ENCODE measurements at places on chromosomes 3 and 15.

DNA sequence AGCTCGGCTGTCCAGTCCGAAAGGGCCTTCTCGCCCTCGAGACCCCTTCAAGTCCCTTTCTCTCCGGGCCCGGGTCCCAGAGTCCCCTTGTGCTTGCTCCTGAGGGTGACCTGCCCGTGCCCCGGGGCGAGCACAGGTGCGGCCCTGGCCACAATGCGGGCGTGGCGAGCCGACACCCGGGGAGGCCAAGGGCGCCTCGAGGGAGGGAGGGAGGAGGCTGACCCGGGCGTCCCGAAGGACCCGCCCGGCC is 810 bp upstream of the MEF2A start:
- no peak for DNase-seq

DNA sequence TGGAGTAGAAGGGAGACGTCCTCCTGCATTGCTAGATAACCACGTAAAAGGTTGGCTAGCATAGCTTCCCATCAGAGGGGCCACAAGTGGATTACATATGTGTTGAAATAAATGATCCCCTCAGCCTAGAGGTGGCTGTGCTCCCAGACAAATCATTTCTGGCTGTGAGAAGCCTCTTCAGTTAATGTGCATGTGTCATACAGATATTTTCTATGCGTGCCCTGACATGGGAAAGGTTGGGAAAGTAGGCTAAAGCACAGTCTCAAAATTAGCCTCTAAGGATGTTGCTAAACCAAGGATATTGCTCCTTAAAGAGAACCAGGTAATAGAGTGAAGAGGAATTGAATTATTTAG is 17.8 kb downstream of the USP3 start:
- DNase-seq = no peak

GRCh38 chr3:167066977-167067786 is 312.9 kb downstream of the ZBBX start:
- DNase-seq = no peak

DNA sequence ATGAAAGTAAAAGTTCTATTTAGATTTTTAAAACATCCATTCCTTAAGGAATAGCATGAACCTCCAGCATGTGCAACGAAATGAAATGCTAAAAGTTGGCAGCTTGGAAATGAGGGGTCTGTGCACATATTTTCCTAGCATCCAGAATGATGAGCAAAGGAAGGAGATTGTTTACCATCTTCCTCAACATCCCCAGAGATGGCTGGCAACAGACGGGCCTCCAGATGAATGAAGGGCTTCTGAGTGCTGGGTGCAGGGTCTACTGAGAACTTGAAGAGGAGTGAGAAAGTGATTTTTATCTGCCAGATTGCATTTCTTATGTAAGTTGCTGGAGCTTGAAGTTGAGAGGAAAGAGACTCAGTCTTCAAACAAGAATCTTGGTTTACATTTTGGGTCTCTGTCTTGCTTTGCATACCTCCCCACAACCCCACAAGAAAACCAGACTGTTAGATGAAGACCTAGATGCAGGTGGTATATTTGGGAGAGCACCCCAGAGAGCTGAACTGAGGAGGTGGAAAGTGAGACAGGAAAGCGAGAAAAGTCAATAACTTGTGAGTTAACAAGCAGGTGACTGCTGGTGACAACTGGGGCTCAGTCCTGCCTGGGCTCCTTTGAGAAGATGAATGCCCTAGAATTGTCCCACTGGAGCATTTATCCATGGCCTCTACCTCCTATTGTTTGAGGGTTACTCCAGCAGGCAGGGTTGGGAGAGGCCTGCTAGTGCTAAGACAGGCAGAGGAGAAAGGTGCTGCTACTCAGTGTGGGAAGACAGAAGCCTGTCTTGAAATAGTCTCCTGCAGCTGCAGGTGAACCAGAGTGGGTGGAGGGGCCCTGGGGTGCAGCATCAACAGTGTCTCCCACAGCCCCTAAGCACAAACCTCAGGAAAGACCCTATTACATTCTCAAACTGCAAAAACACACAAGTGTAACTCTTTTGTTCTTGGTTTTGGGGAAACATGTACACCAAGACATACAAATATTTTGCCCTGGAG is 10.5 kb upstream of the CCK start:
- no peak for DNase-seq

GRCh38 chr3:153679714-153680113 is 441.5 kb upstream of the ARHGEF26 start:
- no peak for DNase-seq

DNA sequence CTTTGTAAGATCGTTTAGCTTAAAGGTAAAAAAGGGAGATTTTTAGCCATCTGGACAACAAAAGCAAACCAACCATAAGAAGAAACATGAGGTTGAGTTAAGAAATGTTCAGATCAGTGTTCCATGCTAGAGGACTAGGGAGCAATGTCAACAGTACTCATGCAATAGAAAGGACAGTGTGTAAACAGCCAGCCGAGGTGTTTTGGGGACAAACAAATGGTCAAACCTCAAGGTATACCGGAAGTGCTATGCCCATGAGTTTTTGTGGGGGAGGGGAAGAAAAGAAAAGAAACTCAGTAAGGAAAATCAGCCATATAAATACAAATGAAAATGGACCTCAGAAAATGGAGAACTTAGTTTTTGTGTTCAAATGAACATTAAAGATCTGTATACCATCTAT is 289.5 kb upstream of the GRM7 start:
- no peak for DNase-seq

DNA sequence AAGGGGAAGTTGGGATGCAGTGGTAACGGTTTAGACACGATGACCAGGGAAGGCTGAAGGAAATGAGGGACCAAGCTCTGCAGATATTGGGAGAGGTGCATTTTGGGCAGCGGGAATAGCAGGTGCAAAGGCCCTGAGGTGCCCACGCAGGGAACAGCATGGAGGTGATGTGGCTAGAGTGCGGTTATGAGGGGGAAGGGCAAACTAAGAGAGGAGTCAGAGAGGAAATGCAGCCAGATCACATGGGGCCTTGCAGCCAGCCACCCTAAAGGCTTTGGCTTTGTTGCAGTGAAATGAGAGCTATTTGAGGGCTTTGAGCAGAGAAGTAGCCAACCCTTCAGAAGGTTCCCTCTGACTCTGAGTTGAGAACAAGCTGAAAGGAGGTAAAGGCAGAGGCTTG is 2.6 kb downstream of the SPATA12 start:
- DNase-seq = no peak

- DNase-seq = no peak
Measured at GRCh38 chr3:41196499-41197410, 2.5 kb upstream of the CTNNB1 start.

DNA sequence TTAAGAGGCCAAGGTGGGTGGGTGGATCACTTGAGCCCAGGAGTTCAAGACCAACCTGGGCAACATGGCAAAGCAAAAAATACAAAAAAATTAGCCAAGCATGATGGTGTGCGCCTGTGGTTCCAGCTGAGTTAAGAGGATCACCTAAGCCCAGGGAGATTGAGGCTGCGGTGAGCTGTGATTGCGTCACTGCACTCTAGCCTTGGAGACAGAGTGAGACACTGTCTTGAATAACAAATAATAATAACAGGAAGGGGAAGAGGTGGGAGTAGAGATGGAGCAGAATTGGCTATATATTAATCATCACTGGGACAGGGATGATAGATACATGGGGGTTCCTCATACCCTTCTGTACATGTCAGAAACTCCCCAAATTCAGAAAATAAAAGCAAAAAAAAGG is 23.8 kb upstream of the NMB start:
- peak; percentile 53 for DNase-seq

- DNase-seq = no peak
Measured at GRCh38 chr15:67161412-67161811, 93.0 kb downstream of the AAGAB start.

GRCh38 chr3:147388700-147389580 is 17.4 kb downstream of the ZIC4 start:
- no peak for DNase-seq

- DNase-seq = no peak
Measured at GRCh38 chr3:69855436-69856162, 116.3 kb downstream of the MITF start.

DNA sequence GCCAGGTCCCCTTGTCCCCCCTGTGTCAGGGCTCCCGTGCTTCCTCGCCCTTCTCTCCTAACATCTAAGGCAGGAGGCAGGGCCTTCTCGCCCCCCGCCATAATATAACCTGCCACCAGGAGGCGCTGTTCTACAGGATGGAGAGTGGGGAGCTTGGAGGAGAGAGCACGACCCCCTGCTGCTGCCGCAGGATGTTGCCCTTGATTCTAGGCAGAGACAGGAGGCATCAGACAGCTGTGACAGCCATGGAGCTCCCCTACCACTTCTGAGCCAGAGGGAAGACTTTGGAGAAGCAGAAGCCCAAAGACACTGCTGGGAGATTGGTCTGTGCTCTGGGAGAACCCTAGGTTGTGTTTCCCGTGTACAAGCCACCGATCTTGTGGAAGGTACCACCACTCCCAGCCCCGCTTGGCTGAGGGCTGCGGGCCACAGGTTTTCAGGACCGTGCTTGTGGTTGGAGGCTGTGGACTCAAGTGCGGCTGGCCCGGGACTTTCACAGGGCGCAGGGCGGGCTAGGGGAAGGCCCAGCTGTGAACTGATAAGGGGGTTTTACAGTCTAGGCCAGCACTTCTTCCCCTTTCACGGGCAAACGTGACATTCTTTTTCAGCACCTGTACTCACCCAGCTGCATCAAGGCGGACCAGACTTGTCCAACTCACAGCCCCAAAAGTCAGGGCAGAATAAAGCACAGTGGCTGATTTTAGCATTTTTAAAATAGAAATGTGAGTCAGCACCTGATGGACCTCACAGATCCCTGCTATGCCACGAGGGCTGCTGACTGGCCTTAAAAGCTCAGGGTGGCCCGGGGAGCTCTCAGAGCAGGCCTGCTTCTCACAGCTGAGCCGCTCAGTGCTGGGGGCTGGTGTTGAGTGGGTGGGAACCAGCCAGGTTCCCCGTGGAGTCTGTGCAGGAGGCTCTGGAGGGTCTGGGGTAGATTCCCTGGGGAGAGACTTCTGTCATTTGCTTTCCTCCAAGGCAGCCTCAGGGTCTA is 2.6 kb upstream of the TIGIT start:
- peak; percentile 91 for DNase-seq

GRCh38 chr15:33500432-33501195 is 189.8 kb downstream of the RYR3 start:
- DNase-seq = no peak

- no peak for DNase-seq
Measured at GRCh38 chr3:99760629-99761028, 57.0 kb upstream of the CMSS1 start.

GRCh38 chr15:56968821-56969220 is 50.4 kb downstream of the TCF12 start:
- no peak for DNase-seq

DNA sequence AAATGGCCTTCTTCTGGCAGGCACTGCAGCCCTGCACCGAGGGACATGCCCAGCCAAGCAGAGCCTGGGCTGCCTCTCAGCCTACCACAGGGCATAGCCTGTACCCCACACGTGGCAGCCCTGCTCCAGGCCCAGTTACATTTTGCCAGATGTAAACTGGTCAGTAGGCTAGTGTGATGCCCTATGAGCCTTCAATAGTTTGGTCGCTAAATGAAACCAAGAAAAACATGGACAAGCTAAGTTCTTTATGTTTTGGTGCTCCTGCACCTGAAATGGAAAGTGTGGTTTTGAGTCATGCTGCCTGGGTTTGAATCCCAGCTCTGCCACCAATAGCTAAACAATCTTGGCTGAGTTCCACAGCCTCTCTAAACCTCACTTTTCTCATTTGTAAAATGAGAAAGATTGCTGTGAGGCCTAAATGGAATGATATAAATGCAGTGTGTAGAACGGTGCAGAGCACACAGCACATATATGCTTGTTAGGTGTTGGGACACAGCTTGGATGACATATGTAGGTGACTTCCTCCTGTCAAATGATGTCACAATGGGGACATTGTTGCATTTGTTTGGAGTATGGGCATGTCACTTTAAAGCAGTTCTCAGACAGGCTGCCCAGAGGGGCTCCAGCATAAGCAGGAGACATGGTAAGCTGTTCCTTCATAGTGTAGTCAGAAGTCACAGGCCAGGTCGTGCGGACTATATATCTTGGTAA is 57.4 kb downstream of the ZBTB38 start:
- no peak for DNase-seq

- DNase-seq = no peak
Measured at GRCh38 chr15:66841953-66842681, 140.1 kb downstream of the SMAD6 start.

GRCh38 chr3:135706758-135707375 is 258.7 kb upstream of the PPP2R3A start:
- DNase-seq = no peak

GRCh38 chr3:73516631-73517030 is 108.1 kb downstream of the PDZRN3 start:
- no peak for DNase-seq

- DNase-seq = no peak
Measured at GRCh38 chr3:35602395-35602936, 36.9 kb upstream of the ARPP21 start.

DNA sequence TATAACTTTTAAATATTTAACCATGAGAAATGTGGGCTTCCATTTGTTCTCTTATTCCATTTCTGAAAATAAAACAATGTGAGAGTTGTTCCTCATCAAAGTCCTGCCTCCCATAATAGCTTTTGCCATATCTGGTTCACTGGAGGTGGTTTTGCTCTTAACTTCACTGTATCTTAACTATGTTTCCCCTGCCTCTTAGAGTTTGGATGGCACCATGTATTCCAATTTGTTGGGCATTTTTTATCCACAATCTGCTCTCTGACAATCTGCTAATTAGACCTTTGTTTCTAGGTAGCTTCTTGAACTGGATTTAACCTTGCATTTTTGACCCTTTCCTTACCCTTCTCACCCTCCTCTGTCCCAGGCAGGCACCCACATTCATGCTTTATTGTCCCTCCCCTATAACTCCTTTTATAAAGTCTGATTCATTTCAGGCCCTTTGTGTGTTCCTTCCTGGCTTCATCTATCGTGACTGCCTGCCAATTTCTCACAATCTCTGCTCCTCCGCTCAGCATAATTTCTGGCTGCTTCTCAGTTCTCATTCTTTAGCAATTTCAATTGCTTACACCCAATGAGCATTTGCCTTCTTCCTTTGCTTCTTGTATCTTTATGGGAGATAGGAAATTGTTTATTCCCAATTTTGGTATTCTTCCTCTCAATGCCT is 144.2 kb upstream of the ARHGEF26 start:
- DNase-seq = no peak

DNA sequence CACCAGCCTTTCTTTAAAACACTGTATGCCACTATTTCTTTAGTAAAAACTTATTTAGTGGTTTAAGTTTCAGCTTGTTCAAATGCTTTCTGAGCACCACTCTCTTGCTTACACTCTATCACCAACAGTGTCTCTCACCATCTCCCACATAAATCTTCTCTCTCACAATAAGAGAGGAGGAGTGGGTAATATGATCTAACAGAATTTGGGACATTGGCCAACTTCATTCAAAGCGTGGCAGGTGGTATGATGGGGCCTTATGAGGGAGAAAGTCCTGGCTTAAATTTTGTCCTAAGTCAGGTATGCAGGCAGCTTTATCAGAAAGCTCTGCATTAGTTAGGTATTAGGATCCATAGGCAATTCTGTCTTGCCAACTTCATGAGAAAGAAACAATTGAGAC is 1132.5 kb downstream of the TUSC7 start:
- DNase-seq = no peak

- no peak for DNase-seq
Measured at GRCh38 chr3:12395349-12396012, 88.8 kb upstream of the TSEN2 start.

All from activated CD4-positive, alpha-beta T cell treated with anti-CD3 and anti-CD28 coated beads, Interleukin-2, amount 50 U/mL, for 1 hour (primary cell).